Activated T-cell treated with anti-CD3 and anti-CD28 coated beads for 4 hours (primary cell): ENCODE measurements at places on chromosomes 5 and 9.

DNA sequence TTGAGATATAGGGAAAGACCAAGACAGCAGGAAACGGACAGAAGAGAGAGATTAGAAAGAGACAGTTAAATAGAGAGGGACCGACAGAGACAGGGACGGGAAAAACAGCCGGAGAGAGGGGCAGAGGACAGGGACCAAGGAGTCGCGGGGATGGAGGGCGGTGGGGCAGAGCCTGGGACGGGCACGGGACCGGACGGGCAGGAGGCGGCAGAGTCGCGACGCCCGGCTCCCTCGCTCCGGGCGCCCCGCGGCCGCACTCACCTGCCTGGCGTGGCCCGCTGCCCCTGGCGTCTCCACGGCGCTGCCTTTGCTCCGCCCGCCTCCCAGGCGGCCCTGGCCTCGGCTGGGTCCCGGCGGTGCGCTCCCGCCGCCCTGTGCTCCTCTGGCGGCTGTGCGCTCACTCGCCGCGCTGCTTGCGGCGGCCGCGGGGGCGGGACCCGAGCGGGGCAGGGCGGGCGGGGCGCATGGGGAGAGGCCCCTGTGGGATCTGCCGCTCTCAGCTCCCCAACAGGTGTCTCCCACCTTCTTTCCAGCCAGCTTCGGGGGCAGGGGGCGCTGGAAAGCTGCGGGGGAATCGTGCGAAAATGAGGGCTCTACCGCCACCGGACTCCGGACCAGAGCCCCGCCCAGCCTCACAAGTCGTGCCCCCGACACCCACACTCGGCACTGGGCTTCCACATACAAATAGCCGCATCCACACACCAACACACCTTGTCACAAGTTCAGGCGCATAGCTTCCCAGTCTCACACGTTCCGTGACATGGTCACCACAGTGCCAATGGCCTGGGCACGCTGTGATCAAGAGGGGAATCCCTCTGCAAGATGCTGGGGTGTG is at the start of gene ARID3C:
ARID3C (minus strand) TSS at position 411 of the 835 bp plus-strand sequence. CDS start 1,052 bp downstream, outside the sequence.
- DNase-seq, result no peak

GRCh38 chr5:181189962-181190710 is 14.9 kb downstream of the TRIM7 start:
- DNase-seq, result peak; percentile 46

DNA sequence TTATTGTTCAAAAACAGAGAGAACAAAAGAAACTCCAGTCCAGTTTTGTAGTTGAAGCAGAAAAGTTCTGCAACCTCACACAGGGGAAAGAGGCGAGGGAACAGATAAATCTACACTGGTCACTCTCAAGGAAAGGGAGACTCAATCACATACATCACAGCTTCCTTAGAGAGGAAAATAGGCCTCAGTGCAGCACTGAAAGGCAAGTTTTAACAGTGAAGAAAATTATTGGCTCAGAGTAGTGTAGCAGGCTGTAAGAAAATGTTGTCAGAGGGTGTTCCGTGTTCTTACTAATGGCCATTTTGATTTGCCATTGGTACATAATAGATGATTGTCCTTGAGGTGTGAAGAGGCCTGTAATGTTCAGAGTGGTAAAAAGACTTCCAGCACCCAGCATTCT is 530.0 kb upstream of the CDH6 start:
- no peak for DNase-seq

GRCh38 chr5:177328545-177329231 is 17.0 kb upstream of the MXD3 start:
- no peak for DNase-seq

DNA sequence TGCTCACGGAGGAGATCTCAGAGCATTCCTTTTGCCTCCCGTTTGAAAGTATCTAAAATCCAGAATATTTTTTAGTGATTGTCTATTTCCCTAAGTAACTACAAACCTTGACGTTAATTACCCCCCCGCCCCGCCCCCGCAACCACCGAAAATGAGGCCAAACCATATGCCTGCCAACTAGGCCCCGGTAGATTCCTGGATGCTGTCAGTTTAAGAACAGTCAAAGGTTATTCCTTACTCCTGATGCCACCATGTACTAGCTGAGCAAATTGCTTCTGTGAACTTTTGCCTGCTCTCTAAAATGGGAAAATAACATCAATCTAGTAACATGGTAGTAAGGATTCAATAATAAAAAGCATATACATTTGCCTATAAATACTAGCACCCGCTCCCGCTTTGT is 244.8 kb downstream of the SAXO1 start:
- no peak for DNase-seq
